ENCODE measurements at places on chromosomes 7 and 10. TPM values are rescaled to one million over a fixed set of nuclear protein-coding genes. Genes with fewer than 3 reads are reported as not detected.
A peak's percentile ranks its signal among the peaks of the same experiment; 100 is the strongest.

Gene ACTL6B
- not detected for total RNA-seq

Gene LRGUK
- total RNA-seq = 0.07 TPM

DNA sequence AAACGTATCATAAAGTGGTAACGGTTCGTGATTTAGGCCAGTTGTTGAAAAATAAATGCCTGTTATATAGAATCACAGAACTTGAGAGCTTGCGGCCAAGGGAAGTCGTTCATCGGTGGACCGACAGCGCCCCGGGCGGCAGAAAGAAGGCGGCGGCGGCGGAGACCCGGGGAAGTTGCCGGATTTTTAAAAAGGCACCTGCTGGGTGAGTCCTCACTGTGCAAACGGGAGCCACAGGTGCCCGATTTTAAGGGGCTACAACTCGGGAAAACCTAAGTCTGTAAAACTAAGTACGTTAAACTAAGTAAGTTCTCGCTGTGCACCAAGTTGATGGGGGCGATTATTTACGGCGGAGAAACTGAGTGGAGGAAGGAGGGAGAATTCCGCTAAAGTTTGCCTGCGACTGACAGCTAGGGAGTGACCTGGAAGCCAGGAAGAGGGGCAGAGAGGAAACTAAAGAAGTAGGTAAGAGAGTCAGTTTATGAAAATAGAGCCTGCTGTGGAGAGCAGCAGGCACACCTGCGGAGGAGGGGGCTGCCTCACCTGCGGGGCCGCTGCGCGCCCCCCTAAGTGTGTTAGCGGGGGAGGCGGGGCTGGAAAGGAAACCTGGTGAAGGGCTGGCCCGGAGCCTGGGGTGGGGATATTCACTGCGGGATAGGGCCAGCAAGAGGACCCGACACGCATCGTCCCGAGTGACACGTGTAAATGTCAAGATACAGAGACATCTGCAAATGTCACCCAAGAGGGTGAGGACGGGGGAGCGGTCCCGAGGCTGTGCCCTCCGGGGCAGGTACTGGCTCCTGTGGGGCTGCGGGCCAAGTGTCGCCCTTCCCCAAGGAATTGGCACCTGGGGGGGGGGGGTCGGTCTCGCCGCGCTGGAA is 996 bp downstream of the ADAM12 start:
- peak; percentile 70 for DNase-seq

DNA sequence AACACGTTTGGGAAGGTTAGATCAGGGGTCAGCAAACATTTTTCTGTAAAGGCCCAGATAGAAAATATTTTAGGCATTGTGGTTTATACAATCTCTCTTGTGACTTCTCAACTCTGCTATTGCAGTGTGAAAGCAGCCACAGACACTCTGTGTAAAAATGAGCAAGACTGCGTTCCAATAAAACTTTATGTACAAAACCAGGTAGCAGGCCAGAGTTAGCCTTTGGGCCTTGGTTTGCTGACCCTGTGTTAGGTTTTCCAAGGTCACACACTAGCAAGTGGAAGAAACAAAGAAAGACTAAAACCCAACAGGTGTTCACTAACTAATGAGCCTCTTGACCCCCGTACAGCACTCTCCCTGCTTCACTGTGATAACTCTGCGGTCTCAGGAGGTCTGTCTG is 14.9 kb upstream of the PAXIP1 start:
- no peak for DNase-seq

DNA sequence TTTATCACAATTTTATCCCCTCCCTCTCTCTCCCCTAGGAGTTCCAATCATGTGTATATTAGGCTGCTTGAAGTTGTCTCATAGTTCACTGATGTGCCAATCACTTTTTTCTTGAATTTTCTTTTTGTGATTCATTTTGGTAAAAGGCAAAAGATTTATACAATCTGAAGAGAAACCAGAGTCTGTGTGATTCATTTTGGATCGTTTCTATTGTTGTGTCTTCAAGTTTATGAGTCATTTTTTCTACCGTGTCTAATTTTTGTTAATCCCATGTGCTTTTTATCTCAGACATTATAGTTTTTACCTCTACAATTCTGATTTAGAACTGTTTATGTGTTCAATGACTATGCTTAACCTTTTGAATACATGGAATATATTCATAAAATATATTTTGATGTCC is 483.9 kb upstream of the AUTS2 start:
- no peak for DNase-seq

DNA sequence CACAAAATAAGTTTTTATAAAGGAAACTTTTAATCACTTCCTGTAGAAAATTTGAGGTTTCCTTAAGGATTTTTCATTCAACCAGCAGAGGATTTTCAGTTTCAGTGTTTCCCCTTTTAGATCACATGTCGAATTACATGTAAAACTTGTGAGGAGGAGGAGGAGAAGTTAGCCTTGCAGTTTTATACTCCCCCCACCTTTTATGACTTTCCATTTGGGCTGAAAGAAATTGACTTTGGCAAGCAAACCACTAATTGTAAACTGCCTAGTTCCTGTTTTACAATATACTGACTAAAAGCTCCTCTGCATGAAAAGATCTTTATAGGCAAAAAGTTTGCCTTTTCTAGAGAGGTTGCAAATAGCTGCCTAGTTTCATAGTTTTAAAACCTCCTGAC is 3.0 kb downstream of the BAMBI start:
- no peak for DNase-seq
